Left cardiac atrium (tissue), 4 donors: ENCODE measurements at places on chromosomes 4 and X. TPM values are rescaled to one million over a fixed set of nuclear protein-coding genes. Genes with fewer than 3 reads are reported as not detected.

ASMT gene
- total RNA-seq = not detected

FRG2 gene
- not detected for total RNA-seq

MAGEC2 gene
- total RNA-seq = not detected

TMPRSS11E gene
- not detected for total RNA-seq

DSPP gene
- not detected for total RNA-seq

HSD17B13 gene
- total RNA-seq = 0.18 TPM

TMEM150C gene
- 12.1 TPM for total RNA-seq

TRIML2 gene
- not detected for total RNA-seq
